ENCODE measurements at places on chromosomes 11 and 22. TPM values are rescaled to one million over a fixed set of nuclear protein-coding genes. Genes with fewer than 3 reads are reported as not detected.

DNA sequence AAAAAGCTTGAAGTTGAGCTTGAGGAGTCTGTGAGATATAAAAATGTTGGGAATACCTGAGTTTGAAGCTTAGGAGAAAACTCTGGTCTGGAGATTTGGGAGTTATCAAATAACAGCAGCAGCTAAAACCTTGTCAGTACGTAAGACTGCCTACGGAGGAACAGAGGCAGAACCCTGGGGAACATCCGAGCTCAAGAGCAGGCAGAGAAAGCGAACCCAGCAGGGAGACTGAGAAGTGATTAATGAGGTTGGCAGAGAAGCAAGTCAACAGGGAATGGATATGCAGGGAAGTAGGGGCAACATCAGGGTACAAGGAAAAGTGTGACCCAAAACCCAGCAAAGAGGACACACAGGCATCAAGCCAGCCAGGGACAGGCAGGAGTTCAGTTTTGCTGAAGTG, 12.6 kb upstream of the MTFP1 start:
- DNase-seq: no peak

DNA sequence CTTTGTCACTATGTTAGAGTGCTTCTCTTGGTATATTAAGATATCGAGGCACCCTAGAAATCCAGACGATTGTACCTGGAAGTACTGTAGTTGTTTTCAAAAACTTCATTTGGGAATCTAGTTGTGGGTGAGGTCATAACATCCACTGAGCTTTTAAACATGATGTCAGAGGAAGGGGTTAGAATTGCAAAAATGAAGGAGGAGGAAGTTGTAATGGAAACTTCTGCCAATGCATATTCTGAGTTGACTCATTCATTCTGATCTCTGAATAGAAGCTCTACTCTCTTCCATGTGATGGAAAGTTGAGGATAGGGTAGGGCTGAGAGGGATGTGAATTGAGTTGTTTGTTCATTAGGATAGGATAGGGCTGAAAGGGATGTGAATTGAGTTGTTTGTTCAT, 7.7 kb downstream of the CD44 start:
- no peak for DNase-seq

Gene NAALADL1
- total RNA-seq: not detected

GRCh38 chr11:73308003-73308960, at the start of gene ARHGEF17:
Gene ARHGEF17 (plus strand): TSS chr11:73308276. CDS start chr11:73308639, 363 bp downstream.
- DNase-seq: peak; percentile 72

Gene C11orf86
- total RNA-seq: 88.3 TPM

DNA sequence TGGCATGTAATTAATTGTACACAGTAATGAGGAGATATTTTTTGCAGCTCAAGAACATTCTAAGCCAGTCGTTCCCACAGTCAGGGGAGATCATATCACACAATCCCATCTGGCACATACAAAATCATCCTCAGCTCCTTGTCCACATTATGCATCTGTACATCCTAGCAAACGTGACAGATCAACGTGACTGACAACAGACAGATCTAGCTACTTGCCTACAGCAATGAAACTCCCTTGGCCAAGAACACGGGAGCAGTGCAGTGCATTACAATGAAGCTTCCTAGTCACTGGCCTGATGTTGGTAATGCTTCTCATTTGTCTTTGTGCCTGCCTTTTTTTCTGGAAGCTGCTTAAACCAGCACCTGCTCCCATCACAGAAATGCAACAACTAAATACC, 24.5 kb upstream of the GUCY1A2 start:
- DNase-seq: no peak

DNA sequence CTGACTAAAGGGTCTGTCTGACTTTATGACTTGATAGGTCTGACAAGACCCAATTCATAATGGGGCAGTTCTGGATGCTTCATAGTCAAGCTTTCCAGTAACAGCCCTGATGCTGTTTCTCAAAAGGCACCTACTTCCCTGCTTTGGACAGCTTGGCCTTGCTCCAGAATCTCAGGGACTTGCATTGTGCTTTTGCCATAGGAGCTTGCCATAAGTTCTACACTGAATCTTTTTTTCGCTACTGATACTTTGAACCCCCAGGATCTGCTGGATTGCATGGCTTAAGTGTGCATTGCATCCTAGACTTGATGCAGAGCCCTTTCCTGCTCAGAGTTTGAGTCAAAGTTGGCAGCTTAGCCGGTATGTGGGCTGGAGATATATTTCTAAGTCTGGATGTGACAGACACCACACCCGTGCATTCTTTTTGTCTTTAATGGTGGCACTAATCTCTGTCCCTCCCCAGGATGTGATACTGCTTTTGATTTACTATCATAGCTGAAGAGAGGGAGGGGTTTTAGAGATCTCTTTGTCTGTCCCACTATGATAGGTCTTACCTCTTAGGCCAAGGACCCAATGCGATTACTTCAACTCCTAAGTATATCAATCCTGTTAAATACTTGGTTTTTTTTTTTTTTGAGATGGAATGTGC, 16.9 kb upstream of the SLC3A2 start:
- DNase-seq: no peak

DNA sequence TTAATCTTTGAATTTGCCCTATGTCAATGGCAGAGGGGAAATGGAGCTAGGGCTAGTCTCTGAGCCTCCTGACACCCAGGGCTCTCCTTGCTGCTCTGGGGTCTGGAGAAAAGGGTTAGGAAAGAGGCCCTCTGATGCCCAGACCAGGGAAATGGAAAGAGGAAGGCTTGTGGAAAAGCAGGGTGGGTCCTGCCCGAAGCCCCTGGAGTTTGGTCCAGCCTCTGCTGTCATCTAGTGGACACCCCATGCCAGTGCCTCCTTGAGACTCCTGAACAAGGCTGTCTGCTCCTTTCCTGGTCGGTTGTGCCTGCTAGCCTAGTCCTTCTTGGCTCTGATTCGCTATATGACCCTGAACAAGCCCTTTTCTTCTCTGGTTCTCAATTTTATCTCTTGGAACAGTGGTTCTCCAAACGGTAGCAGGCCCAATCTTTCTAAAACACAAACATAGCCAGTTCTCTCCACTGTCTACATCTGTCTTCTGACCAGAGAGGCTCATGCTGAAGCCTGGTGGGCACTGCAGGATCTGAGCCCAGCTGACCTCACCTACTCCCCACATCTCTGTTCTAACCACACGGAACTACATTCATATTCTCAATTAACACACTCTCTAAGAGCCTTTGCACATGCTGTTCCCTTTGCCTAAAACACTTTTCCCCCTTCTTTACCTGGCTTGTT, 8.8 kb upstream of the PLA2G3 start:
- peak; percentile 77 for DNase-seq

- peak; percentile 92 for DNase-seq
Measured at GRCh38 chr11:12248330-12248729, 129.0 kb upstream of the PARVA start.

DNA sequence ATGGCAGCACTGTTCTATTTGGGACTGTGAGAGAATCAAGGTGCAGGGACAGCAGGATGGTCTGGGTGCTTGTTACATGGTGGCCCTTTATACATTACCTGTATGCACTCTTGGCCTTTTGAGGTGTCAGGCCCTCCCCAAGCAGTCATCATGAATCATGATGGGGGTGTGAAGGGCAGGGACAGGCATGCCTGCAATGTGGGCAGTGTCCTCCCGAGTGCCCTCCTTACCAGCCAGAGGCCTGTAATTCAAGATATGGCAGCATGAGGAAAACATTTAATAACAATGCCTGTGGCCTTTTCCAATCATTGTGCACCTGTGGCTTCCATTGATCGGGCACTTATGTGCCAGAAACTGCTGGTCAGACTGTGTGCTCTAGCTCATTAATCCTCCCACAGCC, 25.5 kb upstream of the CYP2D6 start:
- DNase-seq: no peak

Gene SMC1B
- total RNA-seq: not detected

DNA sequence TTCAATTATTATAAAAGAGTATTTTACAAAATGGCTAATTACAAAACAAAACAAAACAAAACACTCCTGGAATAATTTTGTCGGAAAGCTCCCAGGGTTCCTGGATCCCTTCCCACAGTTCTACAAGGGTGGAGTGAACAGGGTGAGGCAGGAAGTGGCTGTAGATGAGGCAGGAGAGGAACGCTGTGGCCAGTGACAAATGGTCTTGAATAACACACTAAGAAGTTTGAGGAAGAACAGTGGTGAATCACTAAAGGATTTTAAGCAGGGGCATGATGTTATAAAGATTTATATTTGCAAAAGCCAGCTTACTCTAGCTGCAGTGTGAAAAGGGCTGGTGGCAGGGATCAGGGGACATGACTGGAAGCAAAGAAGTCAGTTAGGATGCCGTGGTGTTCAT, 33.8 kb upstream of the APOA1 start:
- no peak for DNase-seq

GRCh38 chr22:49365191-49365837, 462.4 kb downstream of the BRD1 start:
- no peak for DNase-seq

DNA sequence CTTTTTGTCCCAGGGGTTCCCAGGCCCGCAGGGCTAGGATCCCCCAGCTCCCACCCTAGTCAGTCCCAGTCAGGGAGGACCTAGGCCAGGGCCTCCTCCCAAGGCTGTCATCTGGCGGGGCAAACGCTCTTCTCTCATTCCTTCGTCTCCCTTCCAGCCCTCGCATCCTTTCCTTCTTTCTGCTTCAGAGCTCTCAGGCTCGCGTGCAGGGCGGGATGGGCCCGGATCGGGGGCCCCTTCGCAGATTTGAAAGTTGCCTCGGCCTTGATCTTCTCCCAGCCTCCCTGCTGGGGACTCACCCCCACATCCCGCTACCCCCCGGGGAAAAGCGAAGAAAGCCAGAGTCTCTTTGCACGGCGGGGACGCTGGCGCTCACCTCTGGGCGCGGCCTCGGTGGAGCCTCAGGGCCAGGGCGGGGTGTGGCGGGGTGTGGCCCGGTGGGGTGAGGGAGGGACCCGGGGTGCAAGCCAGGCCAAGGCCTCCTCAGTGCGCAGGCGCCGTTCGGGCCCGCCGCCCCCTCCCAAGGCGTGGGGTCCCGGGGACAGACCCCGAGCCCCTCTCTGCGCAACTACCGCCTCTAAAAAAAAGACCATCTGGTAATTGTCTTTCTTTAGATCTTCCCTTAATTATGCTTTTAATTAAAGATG, 14.8 kb upstream of the PAX6 start:
- DNase-seq: no peak

Gene PRSS23
- 49.3 TPM for total RNA-seq

DNA sequence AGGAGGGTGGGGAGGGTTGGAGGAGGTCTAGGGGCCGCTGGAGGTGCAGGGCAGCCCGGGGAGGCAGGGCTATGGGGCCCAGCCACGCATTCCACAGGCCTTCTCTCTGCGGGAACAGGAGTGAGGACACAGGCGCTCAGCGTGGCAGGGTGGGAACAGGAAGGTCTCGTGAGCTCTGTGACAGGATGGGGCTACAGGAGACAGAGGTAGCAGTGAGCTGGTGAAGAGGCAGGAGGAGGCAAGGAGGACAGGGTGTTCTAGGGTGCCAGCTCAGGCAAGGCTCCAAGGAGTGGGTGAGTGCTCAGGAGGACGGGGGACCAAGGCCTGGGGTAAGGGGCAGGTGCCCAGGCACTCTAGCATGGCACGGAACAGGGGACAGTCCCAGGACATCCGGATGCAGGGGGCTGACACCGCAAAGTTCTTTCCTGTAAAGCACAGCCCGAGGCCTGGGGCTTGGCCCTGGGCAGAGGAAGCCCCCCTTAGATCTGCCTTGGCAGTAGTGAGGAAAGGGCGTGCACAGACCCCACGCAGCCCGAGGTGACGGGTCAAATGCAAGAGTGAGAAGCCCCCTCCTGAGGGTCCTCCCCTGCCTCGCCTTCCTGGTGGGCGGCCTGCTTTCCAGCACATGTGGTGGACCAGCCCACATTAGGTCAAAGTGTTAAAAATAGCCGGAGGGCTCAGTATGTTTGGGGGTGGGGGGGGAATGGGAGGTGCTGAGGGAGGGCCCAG, 4.7 kb upstream of the NEAT1 start:
- peak; percentile 63 for DNase-seq

- no peak for DNase-seq
Measured at GRCh38 chr11:77131560-77131959, 3.5 kb downstream of the MYO7A start.
